ENCODE measurements at places on chromosomes 12 and 14.

DNA sequence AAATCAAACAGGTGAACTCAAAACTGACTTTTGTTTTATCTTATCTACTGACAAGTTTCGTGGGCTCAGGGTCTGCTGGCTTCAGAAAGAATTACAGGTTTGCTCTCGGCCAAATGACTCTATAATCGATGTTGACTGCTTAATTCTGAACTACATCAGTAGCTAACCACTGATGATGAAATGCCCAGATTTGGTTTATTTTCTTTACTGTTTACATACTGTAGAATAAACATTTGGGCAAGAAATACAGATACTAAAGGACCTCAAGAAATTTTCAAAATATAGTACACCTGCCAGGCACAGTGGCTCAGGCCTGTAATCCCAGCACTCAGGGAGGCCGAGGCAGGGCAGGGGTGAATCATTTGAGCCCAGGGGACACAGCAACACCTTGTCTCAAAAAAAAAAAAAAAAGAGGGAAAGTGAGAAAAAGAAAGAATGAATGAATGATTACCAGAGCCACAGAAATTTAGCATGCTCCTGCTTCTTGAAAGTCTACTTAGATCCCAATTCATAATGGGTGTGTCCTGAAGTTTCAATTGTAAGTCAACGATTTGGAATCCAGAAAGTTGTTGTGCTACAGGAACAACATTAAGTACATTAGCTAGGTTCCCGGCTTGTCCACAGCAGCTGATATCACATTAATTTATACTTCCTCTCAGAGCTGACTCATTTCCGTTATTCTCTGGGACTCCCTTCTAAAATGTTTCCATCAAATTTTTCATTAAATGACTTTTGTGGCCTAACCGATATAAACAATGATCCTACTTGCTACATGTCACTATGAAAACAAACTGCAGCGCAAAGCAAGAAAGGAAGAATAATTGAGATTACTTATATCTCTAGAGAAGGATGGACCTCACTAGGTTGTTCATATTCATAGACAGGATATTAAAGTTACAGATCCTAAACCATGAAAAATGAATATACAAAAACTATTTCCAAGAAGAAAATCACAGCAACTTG, 134.3 kb downstream of the MED13L start:
- DNase-seq: no peak

GRCh38 chr14:91227183-91227628, 17.3 kb downstream of the GPR68 start:
- no peak for DNase-seq

DNA sequence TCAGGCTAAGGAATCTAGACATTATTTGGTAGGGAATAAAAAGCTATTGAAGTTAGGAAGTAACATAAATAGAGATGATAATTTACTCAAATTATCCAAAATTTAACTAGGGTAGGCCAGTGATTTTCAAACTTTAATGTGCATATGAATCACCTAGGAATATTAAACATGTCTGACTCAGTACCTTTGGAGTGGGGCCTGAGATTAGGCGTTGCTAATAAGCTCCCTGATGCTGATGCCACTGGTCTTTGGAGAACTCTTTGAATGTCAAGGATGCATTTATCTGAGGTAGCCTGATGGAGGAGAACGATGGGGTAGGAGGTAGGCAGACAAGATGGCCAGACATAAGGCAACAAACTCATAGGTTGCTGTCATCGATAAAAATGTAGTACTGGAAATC, 33.2 kb downstream of the EFCAB11 start:
- no peak for DNase-seq

DNA sequence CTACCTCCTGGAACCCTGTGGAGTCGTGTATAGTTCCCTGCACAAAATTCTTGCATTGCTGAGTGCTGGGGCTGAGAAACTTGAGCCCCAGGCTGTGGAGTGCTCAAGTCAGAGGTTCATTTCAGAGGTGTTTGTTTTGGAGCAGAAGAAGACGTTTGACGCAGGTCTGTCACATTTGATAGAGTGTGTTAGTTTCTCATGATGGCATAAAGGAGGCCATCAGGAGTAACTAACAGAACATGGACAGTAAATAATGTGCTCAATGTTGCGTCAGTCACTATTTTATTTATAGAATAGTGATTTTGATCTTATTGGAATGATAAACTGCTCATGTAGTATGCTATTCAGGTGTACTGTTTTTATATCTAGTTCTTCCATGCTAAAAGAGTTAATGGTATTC, 44.2 kb downstream of the OTOGL start:
- no peak for DNase-seq

GRCh38 chr12:17084831-17085230, 478.9 kb upstream of the LMO3 start:
- DNase-seq: no peak

GRCh38 chr12:1291601-1292332, 300.7 kb downstream of the ERC1 start:
- DNase-seq: no peak

GRCh38 chr12:90075685-90076084, 367.0 kb upstream of the ATP2B1 start:
- no peak for DNase-seq

GRCh38 chr12:52831251-52831650, 2.9 kb downstream of the KRT79 start:
- DNase-seq: no peak

- DNase-seq: no peak
Observed at GRCh38 chr14:50249136-50249775, 17.9 kb upstream of the SOS2 start.

DNA sequence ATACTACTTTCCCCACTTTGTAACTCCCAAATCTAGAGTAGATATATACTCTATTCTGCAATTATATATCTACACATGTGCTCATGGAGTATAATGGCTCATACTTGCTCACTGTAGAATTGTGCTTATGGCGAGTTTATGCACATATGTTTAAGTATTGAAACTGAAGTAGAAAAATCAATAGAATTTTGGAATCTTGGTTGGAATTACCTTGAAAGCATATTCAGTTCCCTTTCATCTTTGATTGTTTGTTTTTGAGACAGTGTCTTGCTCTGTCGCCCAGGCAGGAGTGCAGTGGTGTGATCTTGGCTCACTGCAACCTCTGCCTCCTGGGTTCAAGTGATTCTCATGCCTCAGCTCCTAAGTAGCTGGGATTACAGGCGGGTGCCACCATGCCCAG, 4.5 kb downstream of the KLRG1 start:
- no peak for DNase-seq

DNA sequence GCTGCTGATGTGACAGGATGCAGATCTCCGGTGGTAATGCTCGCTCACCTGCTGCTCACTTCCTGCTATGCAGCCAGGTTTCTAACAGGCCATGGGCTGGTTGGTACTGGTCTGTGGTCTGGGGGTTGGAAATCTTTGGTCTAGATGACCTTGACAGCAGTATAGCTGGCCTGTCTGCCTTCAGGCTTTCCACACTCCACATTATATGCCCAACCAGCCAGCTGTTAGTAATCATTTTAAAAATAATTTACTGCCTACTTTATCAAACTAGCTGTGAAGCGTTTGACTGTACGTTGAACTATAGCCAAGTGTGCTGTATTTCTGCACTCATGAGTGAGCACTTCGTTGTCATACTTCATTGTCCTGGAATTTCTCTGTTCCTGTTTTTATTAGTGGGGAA, 424.0 kb upstream of the GARIN6 start:
- DNase-seq: no peak

DNA sequence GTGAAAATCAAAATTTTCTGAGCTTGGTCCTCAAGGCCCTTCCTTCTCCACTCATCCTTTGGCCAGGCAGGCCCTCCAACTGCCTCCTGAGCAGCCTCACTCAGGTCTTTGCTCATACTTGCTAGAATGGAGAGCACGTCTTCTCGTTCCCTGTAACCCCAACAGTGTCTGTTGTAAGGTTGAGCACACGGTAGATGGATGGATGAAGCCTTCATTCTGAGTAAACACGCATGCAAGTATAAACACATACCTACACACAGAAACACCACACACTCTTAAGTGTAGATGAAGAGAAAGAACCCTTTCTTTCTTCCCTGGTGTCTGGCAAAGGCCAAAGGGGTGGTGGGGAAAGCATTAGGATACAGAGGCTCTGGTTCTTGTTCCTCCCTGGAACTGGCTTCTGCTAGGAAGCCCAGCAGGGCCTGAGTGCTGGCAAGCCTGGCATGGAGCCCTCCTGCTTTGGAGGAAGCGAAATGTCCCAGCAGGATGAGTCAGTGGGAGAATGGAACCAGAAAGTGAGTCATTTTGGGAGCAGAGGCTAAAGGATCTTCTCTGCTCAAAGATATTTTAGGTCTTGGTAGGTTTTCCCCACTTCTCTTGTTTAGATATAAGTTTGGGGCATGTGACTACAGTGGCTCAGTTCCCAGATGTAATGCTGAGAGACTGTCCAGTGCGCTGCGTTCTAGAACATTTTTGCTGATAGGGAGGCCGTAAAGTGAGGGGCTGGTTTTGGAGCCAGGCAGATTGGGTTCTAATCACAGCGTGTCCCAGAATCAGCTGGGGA, 127.4 kb downstream of the CACNA1C start:
- peak; percentile 76 for DNase-seq

Measured in cerebellar cortex (tissue), 1 donor.